ENCODE measurements at places on chromosomes 1 and 21.
A peak's percentile ranks its signal among the peaks of the same experiment; 100 is the strongest.

DNA sequence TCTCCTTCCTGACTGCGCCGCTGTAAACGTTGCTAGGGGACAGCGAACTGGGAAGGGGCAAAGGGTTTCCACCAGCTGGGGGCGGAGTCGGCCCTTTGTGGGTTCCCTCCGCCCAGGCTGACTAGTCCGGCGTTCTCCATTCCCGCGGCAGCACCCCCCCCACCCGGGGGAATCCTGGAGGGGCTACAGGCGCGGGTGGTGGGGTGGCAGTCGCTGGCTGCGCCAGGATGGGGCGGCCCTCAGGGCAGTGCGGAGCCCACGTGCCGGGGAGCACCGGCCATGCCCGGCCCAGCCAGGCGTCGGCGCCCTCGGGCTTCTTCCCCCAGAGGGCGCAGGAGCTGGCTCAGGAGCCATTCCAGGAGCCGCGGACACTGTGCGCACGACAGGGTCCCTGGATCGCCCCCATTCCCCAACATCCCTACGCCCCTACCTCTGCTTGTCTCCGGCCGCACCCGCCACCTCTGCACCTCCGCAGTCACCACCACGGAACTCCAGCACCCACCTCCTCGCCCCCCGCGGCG, 476 bp downstream of the BATF3 start:
- peak; percentile 68 for DNase-seq

DNA sequence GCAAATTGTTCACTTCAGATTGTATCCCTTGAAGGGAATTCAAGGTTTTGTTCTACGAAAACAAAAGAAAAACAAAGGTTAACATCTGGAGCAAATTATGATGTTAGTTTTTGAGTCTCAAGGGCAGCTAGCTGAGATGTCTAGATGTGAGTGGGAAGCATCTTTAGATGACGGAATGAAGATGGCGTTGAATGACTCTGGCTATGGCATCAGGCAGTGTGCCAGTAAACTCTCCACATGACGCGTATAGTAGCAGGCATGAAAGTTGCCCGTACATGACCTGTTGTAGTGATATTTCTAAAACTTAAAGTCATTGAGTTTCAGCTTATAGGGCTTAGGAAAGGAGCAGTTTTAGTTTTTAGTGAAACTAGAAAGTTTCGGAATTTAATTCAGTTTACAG, 12.3 kb upstream of the SDC3 start:
- no peak for DNase-seq

GRCh38 chr1:107220036-107220435, 79.2 kb downstream of the NTNG1 start:
- DNase-seq = peak; percentile 63

DNA sequence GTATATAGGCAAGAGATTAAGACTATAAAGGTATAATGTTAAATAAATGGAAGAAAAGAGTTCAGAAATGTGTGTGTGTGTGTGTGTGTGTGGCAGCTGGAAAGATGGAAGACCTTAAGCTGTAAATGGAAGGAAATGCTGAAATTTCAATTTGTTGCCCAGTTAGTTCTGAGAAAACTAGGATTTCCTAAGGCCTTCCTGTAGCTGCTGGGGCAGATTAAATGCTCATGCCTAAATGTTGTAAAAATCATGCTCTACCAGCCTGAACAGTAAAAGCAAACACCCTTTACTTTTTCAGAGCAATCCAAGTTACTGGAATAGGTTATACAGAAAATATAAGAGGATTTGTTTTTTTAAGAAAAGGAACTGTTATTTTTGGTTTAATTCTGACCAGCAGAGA, 8.3 kb downstream of the ADCY10 start:
- no peak for DNase-seq

- no peak for DNase-seq
These were observed 105.8 kb downstream of the MRPL39 start for GRCh38 chr21:25501462-25501861.

- DNase-seq = no peak
These were observed 90.7 kb upstream of the GCLM start for GRCh38 chr1:93999840-94000415.
